ENCODE measurements at places on chromosomes 3 and 15. TPM values are rescaled to one million over a fixed set of nuclear protein-coding genes. Genes with fewer than 3 reads are reported as not detected.

GRCh38 chr3:45979378-45979777 lies 16.2 kb downstream of the FYCO1 start:
- no peak for DNase-seq

- peak; percentile 27 for DNase-seq
Observed at GRCh38 chr3:124714223-124714853, 15.9 kb upstream of the UMPS start.

GRCh38 chr3:46484911-46485778 lies 12.6 kb upstream of the RTP3 start:
- no peak for DNase-seq

DNA sequence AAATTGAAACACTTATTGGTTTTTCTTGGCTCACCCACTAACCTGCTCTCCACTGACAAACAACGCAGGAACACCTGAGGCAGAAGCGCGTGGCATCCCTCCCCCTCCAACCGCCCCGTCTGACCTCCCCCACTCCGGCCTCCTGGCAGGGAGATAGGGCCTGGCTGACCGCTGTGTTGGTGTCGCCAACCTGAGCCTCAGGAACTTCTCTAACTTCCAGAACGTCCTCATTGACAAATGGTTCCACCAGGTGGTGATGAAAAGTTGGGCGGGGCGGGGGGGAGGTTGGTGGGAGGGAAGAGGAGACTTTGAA lies 22.8 kb downstream of the IL17RD start:
- DNase-seq: peak; percentile 63

DNA sequence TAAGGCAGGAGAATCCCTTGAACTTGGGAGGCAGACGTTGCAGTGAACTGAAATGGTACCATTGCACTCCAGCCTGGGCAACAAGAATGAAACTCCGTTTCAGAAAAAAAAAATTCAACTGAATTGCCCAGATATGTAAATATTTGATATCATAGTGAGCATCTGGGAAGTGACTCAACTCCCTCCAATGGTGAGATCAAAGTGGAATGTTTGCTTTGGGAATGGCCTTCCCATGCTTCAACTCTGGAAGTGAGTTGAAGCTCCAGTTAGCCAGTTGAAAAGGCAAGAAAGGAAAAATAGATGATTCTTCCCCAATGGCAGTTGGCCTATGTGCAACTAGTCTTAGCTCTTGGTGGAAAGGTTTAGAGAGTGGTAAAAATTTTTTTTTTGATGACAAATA lies 131.6 kb upstream of the CMC1 start:
- DNase-seq: no peak

The SLC51A gene
- polyA plus RNA-seq: 7.8 TPM

DNA sequence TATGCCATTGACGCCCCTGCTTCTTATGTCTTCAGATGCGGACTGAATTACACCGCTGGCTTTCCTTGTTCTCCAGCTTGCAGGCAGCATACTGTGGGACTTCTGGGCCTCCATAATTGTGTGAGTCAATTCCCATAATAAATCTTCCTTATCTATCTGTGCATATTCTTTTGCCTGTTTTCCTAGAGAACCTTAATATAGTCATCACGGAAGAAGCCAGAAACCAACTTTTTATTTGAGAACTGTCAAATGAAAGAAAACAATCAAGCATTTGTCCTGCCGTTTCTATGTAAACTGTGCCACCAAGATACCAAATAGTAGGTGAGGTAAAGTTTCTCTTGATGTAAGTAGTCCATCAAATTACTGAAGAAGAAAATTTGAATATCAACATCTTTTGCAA lies 51.8 kb upstream of the B3GALNT1 start:
- no peak for DNase-seq

- no peak for DNase-seq
Observed at GRCh38 chr3:176296066-176296597, 901.1 kb downstream of the TBL1XR1 start.

DNA sequence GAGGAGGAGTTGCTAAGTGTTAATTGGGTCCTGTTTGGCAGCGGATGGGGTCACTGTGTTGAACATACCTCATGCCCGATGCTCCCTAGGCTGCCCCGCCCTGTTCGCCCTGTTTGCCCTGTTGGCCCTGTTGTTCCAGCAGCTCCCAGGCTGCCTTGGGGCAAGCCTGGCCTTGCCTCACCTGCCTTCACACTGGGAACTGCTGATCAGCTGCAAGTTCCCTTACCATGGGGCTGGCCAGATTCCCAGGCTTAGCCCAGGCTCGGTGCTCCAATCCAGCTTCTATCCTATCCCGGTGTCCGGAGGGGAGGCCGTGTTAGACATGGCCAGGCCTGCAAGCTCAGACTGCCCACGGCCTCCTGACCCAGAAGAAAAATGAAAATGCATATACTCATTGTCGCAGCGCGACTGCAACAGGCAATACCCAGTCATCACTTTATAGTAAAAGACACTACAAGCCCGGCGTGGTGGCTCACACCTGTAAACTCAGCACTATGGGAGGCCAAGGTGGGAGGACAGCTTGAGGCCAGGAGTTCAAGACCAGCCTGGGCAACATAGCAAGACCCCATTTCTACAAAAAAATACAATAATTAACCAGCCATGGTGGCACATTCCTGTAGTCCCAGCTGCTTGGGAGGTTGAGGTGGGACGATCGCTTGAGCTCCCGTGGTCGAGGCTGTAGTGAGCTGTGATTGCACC lies 42.9 kb upstream of the ZNF710 start:
- no peak for DNase-seq

DNA sequence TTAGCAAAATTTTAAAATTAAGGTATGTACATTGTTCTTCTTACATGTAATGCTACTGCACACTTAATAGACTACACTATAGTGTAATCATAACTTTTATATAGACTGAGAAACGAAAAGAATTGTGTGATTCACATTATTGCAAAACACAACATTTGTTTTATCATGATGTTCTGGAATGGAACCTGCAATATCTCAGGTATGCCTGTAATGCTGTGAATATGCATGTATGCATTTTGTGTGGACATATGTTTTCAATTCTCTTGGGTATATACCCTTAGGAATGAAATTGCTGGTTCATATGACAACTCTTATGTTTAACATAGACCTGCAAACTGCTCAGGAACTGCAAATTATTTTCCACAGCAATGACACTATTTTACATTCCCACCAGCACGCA lies 38.6 kb upstream of the TJP1 start:
- DNase-seq: no peak

The CLDN11 gene
- polyA plus RNA-seq: 1.7 TPM

The SLC22A13 gene
- polyA plus RNA-seq: 0.18 TPM

DNA sequence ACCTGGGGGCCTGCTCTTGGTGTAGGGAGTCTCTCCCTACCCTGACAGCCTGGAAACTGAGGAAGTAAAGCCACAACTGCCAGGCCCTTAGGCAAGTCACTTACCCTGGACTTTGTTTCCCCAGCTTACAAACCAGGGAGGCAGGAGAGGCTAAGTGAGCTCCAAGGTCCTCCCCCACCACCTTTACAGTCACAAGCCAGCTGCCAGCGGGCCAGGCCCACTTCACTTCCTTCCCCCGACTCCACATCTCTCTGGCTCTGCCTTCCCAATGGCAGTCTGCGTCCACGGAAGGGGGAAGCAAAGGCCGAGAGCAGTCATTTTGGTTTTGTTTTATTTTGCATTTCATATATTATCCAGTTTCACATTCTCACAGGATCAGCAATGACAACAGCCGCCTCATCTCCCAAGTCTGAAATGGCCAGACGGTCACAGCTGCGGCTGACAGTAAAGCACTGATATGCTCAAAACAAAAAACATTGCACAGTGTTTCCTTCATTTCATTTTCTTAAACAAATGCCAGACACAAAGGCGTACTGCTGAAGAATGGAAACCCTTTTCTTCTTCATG lies 35.7 kb downstream of the RBPMS2 start:
- DNase-seq: no peak

The AGTR1 gene
- polyA plus RNA-seq: 31.0 TPM

DNA sequence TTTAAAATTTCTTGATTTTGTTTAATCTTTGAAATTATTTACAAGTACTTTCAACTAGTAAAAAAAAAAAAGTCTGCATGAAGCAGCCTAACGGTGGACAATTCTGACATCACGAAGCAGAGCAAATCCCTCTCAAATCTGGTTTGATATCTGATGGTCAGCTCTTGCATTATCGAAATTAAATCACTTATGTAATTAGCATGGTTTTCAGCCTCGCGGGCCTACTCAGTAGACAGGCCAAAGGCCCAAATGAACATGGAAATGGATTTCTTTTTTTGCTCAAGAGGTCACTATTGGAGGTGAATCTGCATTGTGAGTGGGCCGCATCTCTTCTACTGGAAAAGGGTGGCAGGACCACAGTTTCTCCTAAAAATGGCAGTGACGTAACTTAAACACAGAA lies 209.8 kb downstream of the NR2F2 start:
- DNase-seq: no peak
